ENCODE measurements at places on chromosomes 11 and 22. TPM values are rescaled to one million over a fixed set of nuclear protein-coding genes. Genes with fewer than 3 reads are reported as not detected.

DNA sequence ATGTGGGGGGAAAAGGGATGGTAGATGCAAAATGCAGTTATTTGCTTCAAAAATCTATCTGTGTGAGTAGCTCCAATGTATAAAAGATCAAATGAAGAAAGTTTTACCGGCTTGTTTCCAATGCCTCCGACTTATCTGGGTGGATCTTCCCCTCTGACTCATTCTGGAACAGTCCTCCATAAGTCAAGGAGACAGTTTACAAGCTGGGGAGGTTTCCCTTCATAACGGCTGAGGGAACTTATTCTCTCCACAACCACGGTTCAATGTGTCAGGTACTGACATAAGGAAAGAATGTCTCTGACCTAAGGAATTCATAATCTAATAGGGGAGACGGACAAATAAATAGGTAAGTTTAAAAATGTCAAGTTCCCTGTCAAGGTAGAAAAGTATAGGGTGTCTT is 49.7 kb upstream of the BIRC3 start:
- no peak for DNase-seq
- peaks cover 7% of the 10 kb centered on the region for H3K4me1 ChIP-seq
- H3K27ac ChIP-seq = peak overlapping the region; percentile 85
- peak overlapping the region; percentile 67 for H3K4me3 ChIP-seq
- H3K36me3 ChIP-seq = no peaks in the 10 kb centered on the region
- no peaks in the 10 kb centered on the region for H3K27me3 ChIP-seq

- no peak overlapping the region for H3K4me3 ChIP-seq
- peak overlapping the region; percentile 43 for H3K27ac ChIP-seq
- no peaks in the 10 kb centered on the region for H3K36me3 ChIP-seq
- H3K27me3 ChIP-seq = no peaks in the 10 kb centered on the region
These were observed 27.8 kb downstream of the WEE1 start for GRCh38 chr11:9601037-9601875.

The SHANK2 gene
- 3.9 TPM for total RNA-seq

DNA sequence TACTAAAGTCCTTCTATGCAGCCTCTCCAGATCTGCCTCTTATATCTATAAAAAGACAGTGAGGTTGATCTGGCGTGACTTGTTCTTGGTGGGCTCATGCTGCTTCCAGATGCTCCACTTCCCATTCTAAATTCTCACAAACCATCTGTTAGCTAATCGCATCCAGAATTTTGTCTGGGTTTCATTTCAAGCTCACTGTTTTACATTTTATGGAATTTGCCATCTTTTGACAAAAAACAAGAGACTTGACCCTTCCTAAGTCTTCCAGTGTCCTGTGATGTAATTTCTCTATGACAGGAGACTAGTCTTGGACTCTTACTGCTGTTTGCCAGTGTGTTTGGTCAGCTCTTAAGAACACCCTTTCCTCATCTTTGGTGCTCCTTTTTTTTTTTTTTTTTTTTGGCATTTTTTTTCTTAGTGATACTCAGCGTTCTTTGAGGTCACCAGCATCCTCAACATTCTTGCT is 23.0 kb downstream of the CRKL start:
- no peak overlapping the region for H3K4me3 ChIP-seq
- no peak for DNase-seq
- peaks cover 16% of the 10 kb centered on the region for H3K4me1 ChIP-seq

The RBMXL2 gene
- not detected for total RNA-seq

GRCh38 chr11:118263112-118263511 is 985 bp downstream of the MPZL2 start:
- peak overlapping the region; percentile 48 for H3K4me3 ChIP-seq
- no peak for DNase-seq
- peak overlapping the region; percentile 90 for H3K27ac ChIP-seq
- H3K36me3 ChIP-seq = no peaks in the 10 kb centered on the region
- no peaks in the 10 kb centered on the region for H3K4me1 ChIP-seq
- H3K27me3 ChIP-seq = no peaks in the 10 kb centered on the region

GRCh38 chr11:121467965-121468364 is 15.2 kb upstream of the SORL1-AS1 start:
- peak overlapping the region; percentile 84 for H3K27ac ChIP-seq
- peaks cover 3% of the 10 kb centered on the region for H3K27me3 ChIP-seq
- H3K4me3 ChIP-seq = peak overlapping the region; percentile 28
- DNase-seq = no peak

The GLYAT gene
- total RNA-seq = not detected

- no peak for DNase-seq
- no peaks in the 10 kb centered on the region for H3K36me3 ChIP-seq
- H3K27me3 ChIP-seq = no peaks in the 10 kb centered on the region
- peaks cover 5% of the 10 kb centered on the region for H3K4me1 ChIP-seq
- no peak overlapping the region for H3K27ac ChIP-seq
These were observed 94.6 kb upstream of the OR9G4 start for GRCh38 chr11:56842814-56843794.

DNA sequence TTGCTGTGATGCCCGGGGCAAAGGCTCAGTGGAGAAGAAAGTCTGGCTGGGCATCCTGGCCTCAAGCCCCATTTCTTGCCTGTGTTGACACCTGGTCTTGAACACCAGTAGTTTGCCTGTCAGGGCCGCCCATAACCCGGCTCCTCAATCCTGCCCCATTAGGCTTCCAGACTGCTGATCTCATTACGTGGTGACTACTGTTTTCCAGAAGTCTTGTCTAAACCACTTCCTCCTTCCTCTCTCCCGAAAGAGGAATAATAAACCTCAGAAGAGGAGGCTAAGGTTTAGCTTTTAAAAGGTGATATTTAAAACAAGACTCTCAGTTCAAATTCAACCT is 97.7 kb downstream of the CD44 start:
- no peaks in the 10 kb centered on the region for H3K36me3 ChIP-seq
- no peak for DNase-seq
- peaks cover 4% of the 10 kb centered on the region for H3K4me1 ChIP-seq
- no peak overlapping the region for H3K27ac ChIP-seq

The FERMT3 gene
- 5.8 TPM for total RNA-seq

The RIMBP3B gene
- total RNA-seq = not detected

Measured in esophagus squamous epithelium (tissue), 5 donors.